Activated CD8-positive, alpha-beta T cell treated with anti-CD3 and anti-CD28 coated beads for 36 hours (primary cell): ENCODE measurements at places on chromosomes 13 and 19. TPM values are rescaled to one million over a fixed set of nuclear protein-coding genes. Genes with fewer than 3 reads are reported as not detected.

DNA sequence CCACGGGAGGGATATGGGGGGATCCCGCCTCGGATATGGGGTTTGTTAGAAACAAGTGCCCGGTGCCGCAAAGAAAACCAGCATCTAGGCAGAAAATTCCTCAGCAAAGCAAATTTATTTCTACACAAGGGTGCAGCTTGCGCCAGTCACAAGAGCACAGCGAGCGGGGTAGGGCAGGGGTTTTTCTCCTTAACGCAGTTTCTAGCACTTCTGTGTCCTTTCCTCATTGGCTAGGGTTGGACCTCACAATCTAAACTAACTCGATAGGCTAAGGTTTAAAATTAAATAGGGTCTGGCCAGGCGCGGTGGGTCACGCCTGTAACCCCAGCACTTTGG, 595 bp downstream of the ZNF440 start:
- H3K4me3 ChIP-seq: peak overlapping the region; percentile 87
- DNase-seq: no peak
- H3K4me1 ChIP-seq: peaks cover 22% of the 10 kb centered on the region
- H3K27ac ChIP-seq: peak overlapping the region; percentile 53
- H3K36me3 ChIP-seq: peaks cover 24% of the 10 kb centered on the region
- H3K27me3 ChIP-seq: no peaks in the 10 kb centered on the region

GRCh38 chr19:55579766-55580621, 654 bp downstream of the ZNF579 start:
- H3K4me3 ChIP-seq: peak overlapping the region; percentile 87
- H3K36me3 ChIP-seq: peaks cover 18% of the 10 kb centered on the region
- H3K27ac ChIP-seq: peak overlapping the region; percentile 89
- peak; percentile 28 for DNase-seq

ERFL gene
- 1.6 TPM for total RNA-seq

CGB3 gene
- total RNA-seq: not detected

GRCh38 chr19:48617146-48617937, 1.6 kb downstream of the RPL18 start:
- peak overlapping the region; percentile 100 for H3K27ac ChIP-seq
- peaks cover 56% of the 10 kb centered on the region for H3K36me3 ChIP-seq
- peaks cover 28% of the 10 kb centered on the region for H3K4me1 ChIP-seq

MATK gene
- total RNA-seq: 39.6 TPM

GRCh38 chr19:55693336-55693974, 18.4 kb downstream of the EPN1 start:
- H3K27ac ChIP-seq: no peak overlapping the region
- H3K4me1 ChIP-seq: no peaks in the 10 kb centered on the region
- H3K4me3 ChIP-seq: no peak overlapping the region
- no peaks in the 10 kb centered on the region for H3K27me3 ChIP-seq
- peaks cover 7% of the 10 kb centered on the region for H3K36me3 ChIP-seq

GRCh38 chr19:11265785-11266236, 3.5 kb upstream of the DOCK6 start:
- no peak overlapping the region for H3K27ac ChIP-seq
- H3K4me1 ChIP-seq: no peaks in the 10 kb centered on the region
- H3K27me3 ChIP-seq: peaks cover 45% of the 10 kb centered on the region

DNA sequence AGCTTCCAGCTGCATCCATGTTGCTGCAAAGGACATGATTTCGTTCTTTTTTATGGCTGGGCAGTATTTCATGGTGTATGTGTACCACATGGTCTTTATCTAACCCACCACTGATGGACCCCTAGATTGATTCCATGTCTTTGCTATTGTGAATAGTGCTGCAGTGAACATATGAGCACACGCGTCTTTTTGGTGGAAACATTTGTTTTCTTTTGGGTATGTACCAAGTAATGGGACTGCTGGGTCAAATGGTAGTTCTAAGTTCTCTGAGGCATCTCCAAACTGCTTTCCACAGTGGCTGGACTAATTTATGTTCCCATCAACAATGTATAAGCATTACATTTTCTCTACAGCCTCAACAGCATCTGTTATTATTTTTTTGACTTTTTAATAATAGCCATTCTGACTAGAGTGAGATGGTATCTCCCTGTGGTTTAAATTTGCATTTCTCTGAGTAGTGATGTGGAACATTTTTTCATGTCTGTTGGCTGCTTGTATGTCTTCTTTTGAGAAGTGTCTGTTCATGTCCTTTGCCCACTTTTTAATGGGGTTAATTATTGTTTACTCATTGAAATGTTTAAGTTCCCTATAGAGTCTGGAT, 6.8 kb upstream of the UBE2L5 start:
- no peak overlapping the region for H3K27ac ChIP-seq
- H3K4me3 ChIP-seq: no peak overlapping the region
- DNase-seq: no peak
- peaks cover 14% of the 10 kb centered on the region for H3K4me1 ChIP-seq
